ENCODE measurements at places on chromosomes 12 and 14.

DNA sequence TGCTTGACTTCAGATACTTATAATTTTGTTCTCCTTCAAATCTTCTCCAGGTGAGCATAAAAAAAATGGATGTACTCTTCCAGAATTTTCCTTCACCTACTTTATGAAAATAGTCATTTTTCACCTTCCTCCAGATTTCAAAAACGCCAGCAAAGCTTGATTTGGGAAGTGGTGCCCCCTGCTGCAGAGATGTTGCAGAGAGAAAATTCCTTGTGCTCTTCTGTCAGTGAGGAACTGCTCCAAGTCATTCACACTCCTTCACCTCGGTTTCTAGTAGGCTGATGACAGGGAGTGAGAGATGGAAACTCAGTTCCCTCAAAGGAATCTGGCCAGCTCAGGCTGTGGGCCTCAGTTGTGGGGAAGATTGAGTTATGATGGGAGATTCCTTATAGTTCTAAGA lies 24.2 kb upstream of the RNASE3 start:
- no peak for DNase-seq

- DNase-seq: no peak
Measured at GRCh38 chr12:105272814-105273416, 36.9 kb upstream of the APPL2 start.

DNA sequence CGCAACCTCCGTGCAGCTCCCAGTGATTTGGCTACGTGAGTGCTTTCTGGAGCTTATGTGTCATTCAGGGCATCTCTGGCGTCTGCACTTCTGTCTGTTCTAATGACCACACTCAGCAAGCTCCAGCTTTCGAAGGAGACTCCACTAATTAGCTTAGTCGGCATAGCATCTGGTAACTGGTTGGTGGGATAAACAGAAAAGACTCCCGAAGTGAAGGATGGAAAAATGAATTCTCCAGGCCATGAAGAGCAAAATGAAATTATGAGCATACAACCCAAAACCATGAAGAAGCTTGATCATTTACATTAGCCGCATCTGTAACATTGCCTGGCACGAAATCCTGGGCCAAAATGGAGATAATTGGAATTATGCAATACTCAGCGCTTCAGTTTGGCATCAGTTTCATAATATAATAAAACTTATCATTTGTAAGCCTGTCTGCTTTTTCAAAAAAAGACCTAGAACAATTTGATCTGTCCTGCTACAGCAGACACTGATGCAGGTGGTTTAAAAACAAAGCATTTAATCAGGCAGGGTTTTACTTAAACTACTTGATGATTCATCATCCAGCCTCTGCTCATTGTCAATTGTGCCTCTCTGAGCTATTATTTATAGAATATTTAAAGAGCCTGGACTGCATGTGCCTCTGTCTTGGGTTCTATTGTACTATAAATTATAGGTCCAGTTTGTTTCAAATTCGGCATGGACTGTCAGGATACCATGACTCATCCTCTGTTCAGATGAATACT lies 87.4 kb downstream of the SYT1 start:
- DNase-seq: no peak

GRCh38 chr12:12714276-12715021 lies 2.7 kb upstream of the CDKN1B start:
- no peak for DNase-seq

DNA sequence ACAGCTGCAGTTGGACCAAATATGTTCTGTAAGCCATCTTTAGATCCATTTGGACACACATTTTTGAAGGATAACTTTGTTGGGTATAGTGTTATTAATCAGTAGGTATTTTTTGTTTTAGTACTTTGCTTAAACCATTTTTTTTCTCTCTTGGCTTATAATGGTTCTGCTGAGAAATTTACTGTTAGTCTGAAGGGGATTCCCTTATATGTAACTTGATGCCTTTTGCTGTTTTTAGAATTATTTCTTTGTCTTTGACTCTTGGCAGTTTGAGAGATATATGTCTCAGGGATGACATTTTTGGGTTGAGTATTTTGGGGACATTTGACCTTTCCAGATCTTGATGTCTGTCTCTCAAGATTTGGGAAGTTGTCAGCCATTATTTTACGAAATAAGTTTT lies 169.8 kb downstream of the GPHN start:
- DNase-seq: no peak

DNA sequence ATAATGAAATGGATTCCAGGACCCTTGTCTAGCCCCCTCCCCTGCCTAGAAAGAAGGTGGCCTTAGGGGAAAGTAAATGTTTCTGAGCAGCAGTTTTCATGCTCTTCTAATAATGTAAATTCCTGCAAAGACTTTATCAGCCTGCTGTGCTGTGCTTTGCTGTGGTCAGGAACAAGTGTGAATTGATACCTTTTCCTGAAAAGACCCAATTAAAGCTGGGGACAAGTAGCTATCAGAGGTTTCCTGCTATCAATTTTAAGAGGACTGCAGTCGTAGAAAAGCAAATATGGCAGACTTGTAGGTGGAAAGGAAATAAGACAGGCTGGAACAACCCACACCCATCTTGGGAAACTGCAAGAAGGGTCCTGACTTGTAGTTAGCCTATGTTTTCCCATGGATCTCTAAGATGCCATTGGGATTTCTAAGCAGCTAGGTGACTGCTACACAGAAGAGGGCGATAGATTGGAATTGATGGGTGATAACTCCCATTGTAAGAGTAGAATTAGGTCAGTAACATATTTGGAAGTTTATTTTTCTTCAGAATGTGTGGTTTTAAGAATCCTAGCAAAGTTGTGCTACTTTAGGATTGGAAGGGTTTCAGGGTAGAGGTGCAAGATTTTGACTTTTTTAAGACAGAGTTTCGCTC lies 3.1 kb downstream of the DYNLL1 start:
- no peak for DNase-seq

DNA sequence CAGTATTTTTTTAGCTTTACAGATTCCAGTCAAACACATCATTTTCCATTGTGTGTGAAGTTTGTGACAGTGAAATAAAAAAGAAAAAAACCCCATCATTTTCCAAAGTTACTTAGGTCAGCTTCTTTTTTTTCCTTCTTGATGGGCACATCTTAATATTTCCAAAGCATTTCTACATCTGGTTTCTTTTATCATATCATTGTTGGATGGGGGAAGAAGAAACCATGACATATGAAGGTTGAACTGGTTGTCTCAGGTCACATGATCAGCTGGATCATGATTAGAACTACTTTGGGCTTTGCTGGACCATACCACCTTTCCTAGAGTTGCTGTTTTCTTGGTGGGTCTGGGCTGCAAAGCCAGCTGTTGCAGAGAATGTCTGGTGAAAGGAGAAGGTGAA lies 59.8 kb downstream of the FOS start:
- no peak for DNase-seq

Measured in stimulated activated CD8-positive, alpha-beta memory T cell treated with anti-CD3 and anti-CD28 coated beads, Interleukin-4, amount 100 ng/mL, for 24 hours (primary cell).